ENCODE measurements at places on chromosomes 1 and 21.

- DNase-seq = no peak
Measured at GRCh38 chr1:64536836-64537490, 67.0 kb downstream of the CACHD1 start.

DNA sequence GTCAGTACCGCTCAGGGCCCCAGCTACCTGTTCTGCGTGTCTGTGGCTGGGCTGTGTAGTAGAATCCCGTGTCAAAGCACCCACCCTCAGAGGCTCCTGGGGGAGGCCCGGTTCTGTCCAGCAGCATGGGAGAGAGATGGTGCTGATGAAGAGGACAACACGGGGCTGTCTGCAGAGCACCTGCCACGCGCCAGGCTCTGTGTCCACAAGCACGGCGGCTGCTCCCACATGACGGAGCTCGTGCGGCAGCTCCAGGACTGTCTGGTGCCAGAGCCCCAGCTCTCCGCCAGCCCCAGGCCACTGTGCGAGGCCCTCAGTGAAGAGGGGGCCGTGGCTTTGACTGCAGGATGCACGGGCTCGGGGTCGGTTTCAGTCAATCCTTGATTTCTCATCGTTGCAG lies 42.0 kb upstream of the TSPEAR start:
- no peak for DNase-seq

- no peak for DNase-seq
Measured at GRCh38 chr1:59290193-59290949, 6.5 kb upstream of the FGGY start.

DNA sequence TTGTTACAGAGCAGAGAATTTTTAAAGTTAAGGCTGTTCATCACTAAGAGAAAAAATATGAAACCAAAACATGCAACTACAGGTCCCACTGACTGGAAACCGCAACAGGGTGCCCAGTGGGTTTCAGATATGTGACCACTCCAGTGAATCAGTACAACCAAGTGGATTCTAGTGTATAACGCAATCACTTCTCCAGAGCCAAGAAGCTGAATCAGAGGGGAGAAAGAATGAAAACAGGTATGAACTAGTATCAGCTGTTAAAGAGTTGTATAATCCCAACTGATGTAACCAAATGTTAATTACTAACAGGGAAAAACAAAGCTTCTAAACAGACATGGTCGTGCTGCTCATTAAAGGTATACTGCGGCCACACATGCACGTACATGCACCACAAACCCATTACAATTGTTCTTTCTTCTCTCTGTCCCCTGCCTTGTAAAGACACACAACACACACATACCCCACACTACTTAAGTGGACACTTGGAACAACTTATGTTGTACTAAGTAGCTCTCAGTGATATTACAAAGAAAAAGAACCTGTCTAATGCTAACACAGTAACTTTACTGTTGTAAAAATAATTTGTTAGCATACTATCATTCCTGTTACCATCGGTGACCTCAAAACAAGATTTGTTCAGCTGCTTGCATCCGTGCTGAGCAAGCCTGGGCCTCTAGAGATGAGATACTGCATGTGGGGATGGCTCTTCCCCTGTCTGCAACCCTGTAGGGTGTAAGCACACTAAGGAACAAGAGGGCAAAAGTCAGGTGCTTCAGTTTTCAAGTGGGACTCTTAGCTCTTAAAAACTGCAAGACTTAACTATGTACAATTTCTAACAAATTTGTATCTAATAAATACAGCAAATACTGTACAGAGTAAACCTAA lies 74.2 kb downstream of the PTPN14 start:
- DNase-seq = no peak

DNA sequence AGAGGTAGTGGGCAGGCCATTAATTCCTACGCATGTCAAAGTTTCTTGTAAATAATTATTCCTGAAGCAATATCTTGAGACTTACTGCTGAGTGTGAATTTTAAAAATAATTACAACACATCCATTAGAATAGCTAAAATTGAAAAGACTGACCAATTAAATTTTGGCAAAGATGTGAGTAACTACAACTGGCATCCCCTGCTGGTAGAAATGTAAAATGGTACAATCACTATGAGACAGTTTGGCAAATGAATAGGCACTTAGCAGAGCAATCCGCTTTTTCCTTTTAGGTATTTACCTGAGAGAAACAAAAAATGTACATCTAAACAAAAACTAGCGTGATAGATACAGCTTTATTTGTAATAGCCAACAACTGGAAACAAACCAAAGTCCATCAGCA lies 798.9 kb downstream of the BRINP3 start:
- DNase-seq = no peak

GRCh38 chr1:42456754-42457089 lies 379 bp downstream of the PPCS start:
- DNase-seq = peak; percentile 15

DNA sequence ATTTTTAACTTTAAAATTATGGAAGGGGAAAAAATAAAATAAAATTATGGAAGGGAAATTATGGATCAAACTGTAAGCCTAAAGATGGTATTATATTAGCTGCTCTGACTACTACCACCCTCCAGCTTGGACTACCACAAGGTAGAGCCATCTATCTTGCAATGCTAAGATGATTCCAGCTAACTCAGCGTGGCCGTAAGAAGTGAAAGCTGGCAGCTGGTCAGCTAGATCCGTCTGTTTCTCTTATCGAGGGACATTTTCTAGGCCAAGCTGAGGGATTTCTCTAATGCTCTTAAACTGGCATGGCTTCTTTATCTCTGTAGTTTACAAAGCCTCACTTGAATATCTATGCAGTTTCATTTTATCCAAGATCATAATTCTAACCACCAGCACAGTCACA lies 31.5 kb downstream of the LYST start:
- DNase-seq = no peak

DNA sequence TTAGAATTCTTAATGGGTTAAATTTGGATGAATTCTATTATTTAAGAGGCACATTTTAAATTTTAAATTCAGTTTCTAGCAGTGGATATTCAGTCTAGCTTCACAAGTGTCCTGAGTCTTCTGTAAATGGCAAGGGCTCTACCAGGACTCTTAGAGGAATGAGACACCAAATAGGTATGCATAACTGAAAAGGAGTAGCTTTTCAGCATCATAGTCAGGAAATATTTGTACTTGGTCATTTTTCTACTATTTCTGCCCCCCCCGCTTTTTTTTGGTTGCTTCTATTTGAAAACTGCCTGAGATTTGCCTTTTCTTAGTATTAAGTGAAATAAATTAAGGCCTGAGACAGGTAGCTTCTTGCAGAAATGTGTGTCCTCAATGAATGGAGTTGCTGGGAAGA lies 80.2 kb downstream of the MAST2 start:
- no peak for DNase-seq

GRCh38 chr1:30598571-30599114 lies 124.7 kb downstream of the MATN1 start:
- DNase-seq = no peak

DNA sequence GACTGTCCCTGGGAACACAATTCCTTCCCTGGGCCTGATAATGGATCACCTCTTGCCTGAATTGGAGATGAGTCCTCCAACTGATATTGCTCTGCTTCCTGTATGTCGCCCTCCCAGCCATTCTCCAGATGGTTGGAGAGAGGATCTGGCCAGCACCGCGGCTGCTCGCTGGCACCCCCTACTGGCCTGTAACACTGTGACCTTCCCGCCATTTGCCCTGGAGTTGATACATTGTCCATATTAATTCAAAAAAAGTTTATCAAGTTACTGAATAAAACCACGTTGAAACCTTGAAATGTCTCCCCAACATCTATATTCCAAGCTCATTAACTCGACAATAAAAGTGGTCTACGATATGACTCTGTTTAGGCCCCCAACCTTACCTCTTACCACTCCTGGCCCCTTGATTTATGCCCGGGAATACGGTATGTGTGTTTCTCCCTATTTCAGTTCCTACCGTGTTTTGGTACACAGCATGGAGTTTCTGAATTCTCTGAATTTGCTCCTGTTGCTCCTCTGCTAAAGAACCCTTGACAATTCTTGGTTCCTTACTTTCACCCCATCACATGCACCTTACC lies 241.8 kb upstream of the KIAA0040 start:
- DNase-seq = no peak

DNA sequence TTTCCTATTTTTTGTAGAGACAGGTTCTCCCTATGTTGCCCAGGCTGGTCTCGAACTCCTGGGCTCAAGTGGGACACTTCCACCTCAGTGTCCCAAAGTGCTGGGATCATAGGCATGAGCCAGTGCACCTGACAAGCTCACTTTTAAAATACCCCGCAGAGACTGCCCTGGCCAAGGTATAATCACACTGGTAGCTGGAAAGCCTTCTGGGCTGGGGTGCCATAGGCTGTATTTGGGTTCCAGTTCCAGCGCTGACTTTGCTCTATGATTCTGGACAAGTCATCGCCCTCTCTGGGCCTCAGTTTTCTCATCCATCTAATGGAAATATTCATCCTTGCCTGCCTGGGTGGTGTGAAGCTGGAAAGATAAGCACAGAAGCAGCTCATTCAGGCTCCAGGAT lies 10.4 kb downstream of the LDLRAD1 start:
- DNase-seq = no peak

- peak; percentile 28 for DNase-seq
Measured at GRCh38 chr1:19010995-19011844, 54.7 kb upstream of the IFFO2 start.

DNA sequence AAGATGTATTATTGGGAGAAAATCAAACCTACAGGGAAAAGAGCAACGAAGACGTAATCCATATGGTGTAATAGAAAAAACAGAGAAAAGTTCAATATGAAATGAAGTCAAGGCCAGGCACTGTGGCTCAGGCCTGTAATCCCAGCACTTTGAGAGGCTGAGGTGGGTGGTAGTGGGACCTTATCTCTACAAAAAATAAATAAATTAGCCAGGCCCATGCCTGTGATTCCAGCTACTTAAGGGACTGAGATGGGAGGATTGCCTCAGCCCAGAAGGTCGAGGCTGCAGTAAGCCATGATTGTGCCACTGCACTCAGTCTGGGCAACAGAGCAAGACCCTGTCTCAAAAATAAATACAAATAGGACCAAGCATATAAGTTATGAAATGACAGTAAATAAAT lies 11.4 kb downstream of the DESI2 start:
- DNase-seq = no peak

DNA sequence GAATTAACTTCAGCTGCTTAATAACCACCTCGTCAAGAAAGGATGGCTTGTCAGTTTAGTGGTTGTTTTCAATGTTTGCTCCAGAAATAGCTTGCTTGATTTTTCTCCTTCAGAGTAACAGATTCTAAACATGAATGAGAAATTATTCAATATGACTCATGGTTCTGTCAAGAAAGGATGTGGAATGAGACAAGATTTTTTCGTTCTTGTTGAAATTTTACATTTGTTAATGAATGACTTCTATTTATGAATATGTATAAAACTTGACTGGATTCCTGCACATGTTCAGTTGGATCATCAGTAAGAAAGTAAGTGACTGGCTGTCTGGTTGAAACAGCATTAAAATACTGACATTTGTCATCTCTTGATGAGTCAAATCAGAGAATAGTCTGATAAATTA lies 38.3 kb downstream of the IFI44 start:
- no peak for DNase-seq

GRCh38 chr1:154199563-154199879 lies 6.6 kb downstream of the CFAP141 start:
- DNase-seq = no peak

- no peak for DNase-seq
Measured at GRCh38 chr21:41242238-41242829, 74.3 kb upstream of the FAM3B start.

DNA sequence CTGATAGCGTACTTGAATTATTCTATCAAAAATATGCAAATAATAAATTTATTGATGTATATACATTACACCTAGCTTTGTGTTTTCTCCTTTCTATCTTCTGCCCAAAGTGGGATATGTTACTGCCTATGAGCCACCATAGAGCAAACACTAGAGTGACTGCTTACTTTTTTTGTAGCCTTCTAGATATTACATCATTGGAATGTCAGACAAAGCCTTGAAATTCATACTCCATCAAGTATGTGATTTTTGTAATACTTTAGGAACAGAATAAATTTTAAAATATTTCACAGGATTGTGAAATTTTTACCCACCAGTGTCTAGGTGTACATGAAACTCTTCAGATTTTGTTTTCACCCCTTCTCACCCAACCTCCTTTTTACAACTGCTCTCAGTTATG lies 787.6 kb downstream of the USP25 start:
- DNase-seq = no peak

- no peak for DNase-seq
Measured at GRCh38 chr1:165837838-165838364, 10.5 kb downstream of the UCK2 start.

DNA sequence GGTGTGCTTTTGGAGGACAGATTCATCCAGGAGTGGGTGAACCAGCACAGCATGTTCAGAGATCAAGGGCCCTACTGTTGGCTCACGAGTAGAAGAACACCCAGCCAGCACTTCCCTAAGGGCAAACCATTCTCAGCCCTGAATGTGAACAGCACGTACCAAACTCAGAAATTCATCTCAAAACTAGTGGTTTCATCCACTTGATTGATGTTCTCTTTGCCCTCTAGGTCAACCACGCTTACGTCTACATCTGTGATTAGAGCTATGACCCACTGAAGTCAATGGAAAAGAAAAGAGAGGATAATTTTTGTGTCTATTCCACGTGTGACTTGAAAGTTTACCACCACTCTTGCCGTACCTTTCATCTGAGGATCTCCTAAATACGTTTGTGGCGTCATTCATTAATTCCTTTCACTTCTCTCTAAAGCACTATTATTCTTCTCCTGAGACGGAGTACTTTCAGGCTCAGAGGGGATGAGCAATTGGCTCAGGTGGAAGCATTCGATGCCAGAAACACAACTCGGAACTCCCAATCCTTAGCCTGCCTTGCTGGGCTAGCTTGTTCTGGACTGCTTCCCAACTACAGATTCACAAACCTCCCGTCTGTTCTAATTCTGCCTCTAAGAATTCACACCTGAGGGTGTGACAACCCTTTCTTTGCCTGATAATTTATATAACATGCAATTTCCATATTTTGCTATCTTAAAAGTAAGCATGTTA lies 57.3 kb upstream of the HIVEP3 start:
- no peak for DNase-seq

DNA sequence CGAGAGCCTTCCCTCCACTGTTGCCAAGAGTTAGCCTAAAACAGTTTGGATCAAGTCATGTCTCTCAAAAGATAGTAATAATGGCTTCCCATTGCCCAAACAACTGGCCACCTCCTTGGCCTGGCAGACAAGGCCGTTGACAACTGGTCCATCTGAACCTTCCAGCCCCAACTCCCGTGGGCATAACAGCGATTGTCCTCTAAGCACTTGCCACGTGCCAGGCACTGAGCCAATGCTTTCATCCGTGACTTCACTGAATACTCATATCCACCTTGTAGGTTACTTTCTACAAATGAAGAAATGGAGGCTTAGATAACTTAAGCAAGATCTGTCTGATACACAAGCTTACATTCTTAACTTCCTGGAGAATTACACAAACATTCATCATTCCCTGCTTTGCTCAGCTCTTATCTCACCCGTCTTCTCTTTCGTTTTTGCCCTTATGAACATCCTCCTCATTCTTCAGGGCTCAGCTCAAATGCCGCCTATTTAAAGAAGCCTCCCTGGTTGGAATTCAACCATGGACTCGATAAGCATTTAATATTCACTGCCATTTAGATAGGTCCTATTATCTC lies 106.4 kb downstream of the KCND3 start:
- DNase-seq = no peak
